ENCODE measurements at places on chromosomes 4 and X.

DNA sequence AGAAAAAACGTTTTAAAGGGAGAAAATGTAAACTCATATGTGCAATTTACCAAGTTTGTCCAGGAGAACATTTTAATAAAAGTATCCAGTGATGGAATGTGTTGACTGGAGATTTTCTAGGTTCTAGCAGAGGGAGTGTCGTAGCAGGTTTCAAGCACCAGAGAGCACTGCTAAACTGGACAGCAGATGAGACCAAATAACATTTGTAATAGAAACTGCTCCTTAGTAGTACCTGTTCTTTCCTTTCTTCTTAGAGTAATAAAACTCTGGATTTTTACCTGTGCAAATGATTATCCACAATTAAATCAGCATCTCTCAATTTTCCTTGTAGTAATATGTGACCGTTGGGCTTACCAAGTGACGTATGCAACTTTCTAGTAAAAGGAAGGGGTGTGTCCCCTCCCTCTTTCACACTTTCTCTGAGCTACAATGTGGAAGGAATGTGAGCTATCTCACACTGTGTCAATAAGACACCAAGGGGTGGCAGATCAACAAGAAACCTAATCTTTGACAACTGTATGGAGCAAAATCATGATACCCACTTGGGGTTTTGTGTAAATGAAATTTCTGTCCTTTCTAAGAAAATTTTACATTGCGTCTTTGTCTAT lies 9.5 kb downstream of the HPGDS start:
- DNase-seq, result no peak

- DNase-seq, result no peak
These were observed 128.3 kb downstream of the TSPAN5 start for GRCh38 chr4:98529970-98530569.

- DNase-seq, result no peak
These were observed 31.1 kb upstream of the PDLIM3 start for GRCh38 chr4:185566425-185566824.

GRCh38 chrX:153933748-153934147 lies 1.1 kb downstream of the NAA10 start:
- no peak for DNase-seq

- no peak for DNase-seq
These were observed 192.3 kb upstream of the CXorf66 start for GRCh38 chrX:140157611-140158010.

GRCh38 chr4:169975838-169976796 lies 50.1 kb downstream of the MFAP3L start:
- DNase-seq, result no peak

DNA sequence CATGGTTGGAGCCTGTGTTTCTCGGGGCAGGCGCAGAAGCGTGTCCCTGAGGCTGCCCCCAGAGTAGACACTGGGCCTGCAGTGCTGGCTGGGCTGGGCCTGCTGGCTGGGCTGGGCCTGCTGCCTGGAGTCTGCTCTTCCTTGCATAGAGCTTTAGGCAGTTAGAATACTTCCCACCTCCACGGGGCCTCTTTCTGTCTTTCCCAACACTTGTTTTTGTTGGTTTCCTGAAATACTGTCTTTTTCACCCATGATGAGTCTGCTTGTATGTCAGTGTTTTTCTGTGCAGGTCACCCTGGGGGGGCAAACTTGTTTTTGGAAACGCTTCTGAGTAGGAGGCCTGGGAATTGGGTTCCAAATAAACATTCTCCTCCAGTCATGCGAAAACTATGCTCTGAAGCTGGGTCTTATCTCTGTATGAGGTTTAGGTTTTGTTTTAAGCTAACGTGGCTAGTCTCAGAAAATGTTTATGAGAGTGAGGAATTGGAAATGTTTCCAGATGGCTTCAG lies 32.2 kb downstream of the TRMT44 start:
- no peak for DNase-seq

GRCh38 chr4:61877893-61878292 lies 677.8 kb downstream of the ADGRL3 start:
- no peak for DNase-seq

GRCh38 chrX:72495046-72495445 lies 77.6 kb downstream of the HDAC8 start:
- DNase-seq, result no peak

GRCh38 chr4:147289181-147289580 lies 191.7 kb upstream of the EDNRA start:
- no peak for DNase-seq

DNA sequence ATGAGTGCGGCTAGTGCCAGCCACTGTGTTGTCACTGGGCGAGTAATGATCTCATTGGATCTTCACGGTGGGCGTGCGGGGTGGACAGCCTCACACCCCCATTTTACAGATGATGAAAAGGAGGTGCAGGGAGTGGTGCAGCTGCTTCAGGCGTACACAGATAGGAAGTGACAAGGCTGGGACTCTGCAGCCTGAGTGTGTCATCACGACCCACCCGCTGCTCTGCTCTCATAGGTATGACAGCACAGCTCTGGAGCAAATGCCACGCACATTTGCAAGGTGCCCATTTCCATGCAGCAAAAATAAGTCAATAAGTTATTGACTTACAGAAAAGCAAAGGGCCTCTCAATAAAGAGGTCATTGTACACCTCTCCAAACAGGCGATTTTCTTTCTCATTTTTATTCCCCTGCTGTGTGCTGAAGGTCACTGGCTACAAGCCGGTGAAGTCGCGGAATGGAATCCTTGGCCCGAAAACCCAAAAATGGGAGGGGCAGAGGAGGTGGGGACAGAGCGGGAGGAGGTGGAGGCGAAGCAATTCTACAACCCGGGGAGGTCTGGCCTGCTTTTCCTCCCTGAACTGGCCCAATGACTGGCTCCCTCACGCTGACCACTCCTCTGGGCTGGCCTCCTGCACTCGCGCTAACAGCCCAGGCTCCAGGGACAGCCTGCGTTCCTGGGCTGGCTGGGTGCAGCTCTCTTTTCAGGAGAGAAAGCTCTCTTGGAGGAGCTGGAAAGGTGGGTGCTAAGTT lies at the start of gene SOD3:
TSS of gene SOD3 (plus strand) at position 658 of the 750 bp plus-strand sequence. CDS start 3,949 bp downstream, outside the sequence.
- DNase-seq, result no peak

GRCh38 chr4:137347371-137347770 lies 184.9 kb downstream of the PCDH18 start:
- DNase-seq, result no peak

DNA sequence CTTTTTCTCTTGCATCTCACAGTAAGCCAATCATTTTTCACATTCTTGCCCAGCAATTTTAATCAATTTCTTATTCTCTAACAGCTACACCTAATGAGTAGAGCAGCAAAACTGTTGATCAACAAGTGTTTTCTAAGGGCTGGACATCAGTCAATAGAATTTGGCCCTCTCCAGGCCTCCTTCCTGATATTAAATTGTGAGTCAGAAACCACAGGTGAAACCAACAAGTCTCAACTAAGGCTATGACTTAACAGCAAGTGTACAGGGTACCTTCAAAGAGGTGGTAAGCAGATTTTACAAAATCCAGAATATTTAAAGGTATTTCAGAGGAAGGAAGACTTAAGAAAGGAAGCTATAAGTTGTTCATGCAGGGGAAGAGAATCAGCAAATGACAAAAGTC lies 156.5 kb upstream of the ARHGAP24 start:
- DNase-seq, result no peak

DNA sequence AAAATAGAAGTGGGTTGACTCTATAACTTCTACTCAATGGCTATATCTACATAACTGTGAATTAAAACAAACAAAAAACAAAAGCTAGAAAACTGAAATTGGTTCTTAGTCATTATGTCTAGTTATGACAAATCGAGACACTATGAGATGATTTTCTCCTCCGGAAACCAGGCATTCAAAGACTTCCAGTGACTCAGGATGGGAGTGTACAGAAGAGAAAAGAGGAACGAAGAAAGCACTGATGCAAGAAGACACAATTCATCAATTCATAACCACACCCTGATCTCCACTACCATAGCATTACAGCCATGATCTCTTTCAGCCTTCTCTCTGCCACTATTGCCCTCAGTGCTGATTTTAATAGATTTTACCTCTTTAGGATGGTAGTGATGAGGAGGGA lies 253.6 kb downstream of the CBLL2 start:
- no peak for DNase-seq

- no peak for DNase-seq
These were observed 8.8 kb downstream of the TMEM255A start for GRCh38 chrX:120302434-120302833.

- no peak for DNase-seq
These were observed 75.8 kb downstream of the FAM53A start for GRCh38 chr4:1608196-1608820.

GRCh38 chr4:106032851-106033286 lies 137.6 kb downstream of the NPNT start:
- no peak for DNase-seq

DNA sequence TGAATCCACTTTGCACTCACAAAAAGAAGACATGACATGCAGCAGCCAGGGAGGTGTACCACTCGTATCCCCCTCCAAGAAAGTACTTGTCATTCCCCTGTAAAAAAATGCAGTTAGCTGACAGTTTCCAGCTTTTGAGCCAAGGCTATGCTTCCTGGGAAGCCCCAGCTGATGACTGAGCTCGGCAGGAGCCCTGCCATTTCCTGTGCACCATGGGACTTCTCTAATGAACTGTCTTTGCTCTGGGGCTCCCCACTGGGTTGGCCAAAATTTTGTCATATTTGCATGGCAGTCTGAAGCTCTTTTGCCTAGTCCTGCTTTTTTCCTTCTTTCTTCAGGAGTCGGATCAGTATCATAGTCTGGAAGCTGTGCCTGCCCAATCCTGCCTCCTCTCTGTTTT lies 104.5 kb upstream of the MAOA start:
- DNase-seq, result no peak

- no peak for DNase-seq
These were observed 520.4 kb downstream of the BCOR start for GRCh38 chrX:39577206-39577984.

Data from stimulated activated CD8-positive, alpha-beta memory T cell treated with anti-CD3 and anti-CD28 coated beads, Interleukin-15, amount 100 ng/mL, for 4 hours (primary cell).